Cerebellum (tissue), 4 donors: ENCODE measurements at places on chromosomes 4 and X.
A peak's percentile ranks its signal among the peaks of the same experiment; 100 is the strongest.

GRCh38 chr4:94895081-94895480 is 137.3 kb downstream of the BMPR1B start:
- DNase-seq = no peak

GRCh38 chr4:140776556-140776955 is 20.4 kb upstream of the TBC1D9 start:
- no peak for DNase-seq

- DNase-seq = no peak
Measured at GRCh38 chr4:81459228-81459627, 12.5 kb downstream of the RASGEF1B start.

DNA sequence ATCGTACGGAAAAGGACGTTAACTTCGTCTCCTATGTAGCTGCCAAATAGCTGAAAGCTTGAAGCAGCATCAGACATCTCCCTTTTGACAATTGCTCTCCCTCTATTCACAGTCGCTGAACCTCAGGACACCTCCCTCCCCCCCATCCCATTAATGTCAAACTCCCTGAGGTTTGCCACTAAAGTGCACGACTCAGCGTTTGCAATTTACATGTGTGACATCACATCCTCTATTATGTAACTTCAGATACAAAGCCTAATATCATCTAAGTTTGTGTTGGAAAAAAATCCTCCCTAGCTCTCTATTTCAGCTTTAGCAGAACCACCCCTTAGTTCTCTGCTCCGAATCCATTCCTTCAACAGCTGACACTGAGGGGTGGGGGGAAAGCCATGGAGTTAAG is 5.5 kb upstream of the NR3C2 start:
- DNase-seq = peak; percentile 6

DNA sequence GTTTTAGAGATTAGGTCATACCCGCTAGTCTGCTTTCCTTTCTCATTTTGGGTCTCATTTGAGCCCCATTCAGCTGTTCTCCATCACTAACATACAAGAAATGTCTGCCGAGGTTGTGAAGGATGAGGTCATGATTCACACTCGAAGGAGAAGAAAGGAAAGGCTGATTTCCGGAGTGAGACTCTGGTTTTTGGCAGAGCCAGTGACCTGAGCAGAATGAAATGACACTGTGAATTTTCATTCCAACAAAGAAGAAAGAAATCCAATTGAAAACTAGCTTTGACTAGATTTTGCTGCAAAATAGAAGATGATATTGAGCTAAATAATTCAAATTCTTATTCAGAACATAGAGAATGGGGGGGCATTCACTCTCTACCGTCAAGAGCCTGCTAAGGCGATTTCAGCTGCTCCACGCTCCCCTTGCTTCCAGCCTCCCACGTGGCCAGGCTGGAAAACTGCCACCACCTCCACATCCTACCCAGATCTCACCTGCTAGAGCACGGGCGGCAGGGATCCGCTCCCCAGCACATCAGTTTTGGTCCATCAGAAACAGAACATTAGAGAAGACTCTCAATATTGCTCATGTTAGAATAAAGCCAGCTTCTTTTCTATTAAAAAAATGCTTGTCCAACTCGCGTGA is 39.0 kb downstream of the F11 start:
- peak; percentile 44 for DNase-seq

DNA sequence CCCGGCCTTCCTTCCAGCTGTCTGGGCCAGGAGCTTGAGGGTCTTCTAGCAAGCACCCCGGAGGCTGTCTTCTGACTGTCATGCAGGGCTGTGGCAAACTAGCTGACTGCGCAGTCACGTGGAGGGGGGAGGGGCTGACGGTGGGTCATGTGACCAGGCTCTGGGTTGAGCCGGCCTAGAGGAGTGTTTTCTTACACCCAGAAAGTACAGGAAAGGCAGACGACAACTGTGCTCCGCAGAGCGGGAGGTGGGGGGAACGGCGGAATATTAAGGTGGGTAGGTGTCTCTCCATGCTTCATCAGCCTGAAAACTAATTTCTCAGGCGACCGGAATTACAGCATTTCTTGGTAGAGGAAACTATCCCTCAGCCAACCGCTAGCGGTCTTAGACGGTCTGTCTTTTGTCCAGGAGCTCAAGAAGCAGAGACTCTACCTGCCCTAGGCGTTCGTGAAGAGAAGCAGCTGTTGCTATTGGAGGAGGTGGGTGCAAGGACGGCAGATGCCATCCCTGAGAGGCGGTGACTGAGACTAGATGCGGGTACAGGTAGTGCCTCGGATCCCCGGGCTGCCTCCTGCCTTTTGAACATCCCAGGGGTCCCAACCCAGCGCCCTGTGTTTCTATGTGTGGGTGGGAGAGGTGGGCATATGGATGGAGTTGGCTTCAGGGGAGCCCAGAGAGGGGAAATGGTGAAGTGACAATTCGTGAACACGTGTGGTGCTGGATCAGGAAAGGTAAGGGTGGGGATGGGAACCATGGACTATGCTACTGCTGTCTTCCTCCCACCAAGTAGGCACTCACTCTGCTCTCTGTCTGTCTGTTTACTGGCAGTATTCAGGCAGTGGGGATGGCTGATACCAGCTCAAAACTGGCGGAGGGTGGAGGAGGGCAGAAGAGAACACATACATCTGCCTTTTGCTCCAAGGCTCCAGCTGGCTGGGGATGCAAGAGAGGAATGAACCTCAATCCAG is 8.8 kb downstream of the GPRASP1 start:
- peak; percentile 55 for DNase-seq

DNA sequence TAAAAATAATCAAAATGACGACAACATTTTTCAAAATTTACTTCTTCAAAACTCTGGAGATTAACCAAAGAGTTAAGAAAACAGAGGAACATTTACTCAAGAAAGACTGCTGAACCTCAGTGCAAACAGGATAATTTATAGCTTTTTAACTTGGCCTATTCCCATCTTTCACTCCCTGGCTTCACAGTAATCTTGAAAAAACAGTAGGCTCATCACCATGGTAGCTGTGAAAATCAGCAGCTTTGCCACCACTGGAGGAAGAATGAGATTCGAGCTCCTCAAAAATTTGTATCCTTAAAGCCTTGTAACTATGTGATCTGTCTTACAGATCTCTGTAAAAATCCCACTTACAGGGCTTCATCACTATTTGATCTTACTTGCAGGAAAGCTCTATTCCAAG is 447.7 kb upstream of the CTSO start:
- DNase-seq = no peak

- no peak for DNase-seq
Measured at GRCh38 chr4:158532556-158533231, 11.0 kb downstream of the RXFP1 start.

GRCh38 chrX:119512146-119512800 is 44.0 kb downstream of the SLC25A5 start:
- peak; percentile 36 for DNase-seq

DNA sequence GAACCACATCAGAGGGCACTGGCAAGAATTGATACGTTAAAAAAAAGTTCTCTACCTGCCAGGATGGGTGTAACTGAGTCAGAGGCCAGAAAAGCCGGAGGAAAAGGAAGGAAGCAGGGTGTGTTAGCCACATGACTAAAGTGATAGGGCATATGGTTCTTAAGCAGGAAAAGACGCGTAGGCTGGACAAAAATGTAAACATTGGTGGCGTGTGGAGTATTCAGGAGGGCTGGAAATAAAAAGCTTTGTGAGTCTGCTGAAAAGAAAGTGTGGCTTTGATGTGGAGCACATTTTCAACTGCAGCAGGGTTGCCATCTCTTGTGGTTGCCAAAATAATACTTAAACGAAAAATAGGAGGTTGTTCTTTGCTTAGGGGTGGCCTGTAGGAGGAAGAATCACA is 186.5 kb upstream of the RPL34 start:
- no peak for DNase-seq

DNA sequence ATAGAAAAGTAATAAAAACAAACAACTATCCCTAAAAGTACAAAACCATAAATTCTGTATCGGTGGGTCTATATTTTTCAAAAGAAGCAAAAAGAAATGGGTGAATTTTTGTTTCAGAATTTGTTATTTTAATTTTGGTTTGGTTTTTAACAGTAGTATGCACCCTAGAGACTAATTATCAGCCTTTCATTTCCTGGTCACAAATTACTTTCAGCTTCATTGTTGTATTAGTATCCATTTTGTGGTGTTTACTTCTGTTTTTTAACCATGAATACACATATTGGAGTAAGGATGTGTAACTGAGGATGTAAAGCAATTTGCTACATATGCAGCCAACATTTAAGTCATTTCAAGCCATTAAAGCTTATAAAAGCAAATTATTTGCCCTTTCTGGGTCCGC is 97.8 kb downstream of the LUZP4 start:
- no peak for DNase-seq

- no peak for DNase-seq
Measured at GRCh38 chr4:125773502-125773901, 458.7 kb downstream of the FAT4 start.

DNA sequence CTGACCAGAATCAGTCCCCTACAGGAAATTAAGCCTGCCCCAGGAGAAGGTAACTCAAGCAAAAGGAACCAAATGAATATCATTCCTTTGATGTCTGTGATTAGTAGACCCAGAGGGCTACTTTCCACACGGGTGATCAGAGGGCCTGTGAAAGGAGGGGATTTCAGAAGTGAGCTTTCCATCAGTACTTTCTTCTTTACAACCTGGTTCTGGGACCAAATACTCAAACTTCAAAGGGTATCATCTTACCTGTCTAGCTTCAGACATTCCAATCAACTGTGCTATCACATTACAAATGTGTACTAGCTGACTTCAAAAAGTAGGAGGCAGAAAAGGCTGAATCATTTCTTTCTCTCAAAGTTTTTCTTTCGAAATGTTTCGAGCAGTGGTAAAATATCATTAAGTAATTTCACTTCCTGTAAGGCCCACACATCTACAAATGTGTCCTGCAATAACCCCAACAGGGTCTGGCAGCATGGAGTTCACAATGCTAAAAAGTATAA is 23.9 kb downstream of the ACSL4 start:
- no peak for DNase-seq

DNA sequence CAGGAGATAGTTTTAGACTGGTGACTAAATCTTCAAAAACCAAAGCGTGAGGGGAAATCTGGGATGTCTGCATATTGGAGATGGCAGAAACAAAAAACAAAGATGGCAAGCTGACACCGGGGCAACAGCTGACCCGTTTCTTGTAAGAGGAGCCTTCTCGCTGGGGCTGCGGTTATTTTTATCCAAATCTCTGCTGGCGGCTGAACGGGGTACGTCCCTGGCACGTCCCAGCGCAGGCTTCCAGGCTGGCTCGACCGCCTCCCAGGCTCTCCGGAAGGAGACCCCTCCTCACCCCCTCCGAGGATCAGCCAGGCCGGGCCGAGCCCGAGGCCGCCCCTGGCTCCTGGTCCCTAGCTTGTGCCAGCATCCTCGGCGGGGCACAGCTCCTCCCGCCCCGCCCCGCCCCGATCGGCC is 403 bp downstream of the SGCB start:
- DNase-seq = peak; percentile 71

DNA sequence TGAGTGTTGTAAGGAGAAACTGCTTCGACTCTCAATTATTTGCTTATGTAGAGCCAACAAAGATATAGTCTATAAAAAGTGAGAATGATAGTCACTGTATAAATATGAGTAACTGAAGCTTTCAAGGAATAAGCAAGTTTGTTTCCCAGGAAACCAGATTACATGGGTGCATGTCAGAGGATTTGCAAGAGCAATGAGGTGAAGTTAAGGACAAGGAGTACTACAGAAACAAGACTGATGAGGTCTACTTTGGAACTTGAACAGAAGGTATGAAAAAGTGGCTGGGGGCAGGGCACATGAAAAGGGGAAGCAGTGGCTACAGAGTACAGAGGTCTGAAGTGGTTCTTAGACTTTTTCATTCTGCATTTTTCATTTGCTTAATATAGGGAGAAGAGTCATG is 321.0 kb upstream of the CXXC4 start:
- DNase-seq = no peak

- no peak for DNase-seq
Measured at GRCh38 chrX:362351-362750, 24.4 kb downstream of the PPP2R3B start.
